PC-3 (cell line): ENCODE measurements at places on chromosomes 5 and 9. TPM values are rescaled to one million over a fixed set of nuclear protein-coding genes. Genes with fewer than 3 reads are reported as not detected.

Gene ENTREP1
- 0.36 and 0.46 TPM in 2 replicates for total RNA-seq

Gene OGN
- total RNA-seq, result not detected in 2 replicates

Gene ROR2
- 0.23 TPM in 1 of 2 replicates, not detected in the other for total RNA-seq

Gene NSA2
- 51.5 and 55.8 TPM in 2 replicates for total RNA-seq

- H3K4me1 ChIP-seq, result no peaks in the 10 kb centered on the region
- H3K27ac ChIP-seq, result no peak overlapping the region
- no peaks in the 10 kb centered on the region for H3K27me3 ChIP-seq
- no peaks in the 10 kb centered on the region for H3K36me3 ChIP-seq
- H3K4me3 ChIP-seq, result no peak overlapping the region
These were observed 42.0 kb downstream of the EPB41L4B start for GRCh38 chr9:109278848-109279247.

DNA sequence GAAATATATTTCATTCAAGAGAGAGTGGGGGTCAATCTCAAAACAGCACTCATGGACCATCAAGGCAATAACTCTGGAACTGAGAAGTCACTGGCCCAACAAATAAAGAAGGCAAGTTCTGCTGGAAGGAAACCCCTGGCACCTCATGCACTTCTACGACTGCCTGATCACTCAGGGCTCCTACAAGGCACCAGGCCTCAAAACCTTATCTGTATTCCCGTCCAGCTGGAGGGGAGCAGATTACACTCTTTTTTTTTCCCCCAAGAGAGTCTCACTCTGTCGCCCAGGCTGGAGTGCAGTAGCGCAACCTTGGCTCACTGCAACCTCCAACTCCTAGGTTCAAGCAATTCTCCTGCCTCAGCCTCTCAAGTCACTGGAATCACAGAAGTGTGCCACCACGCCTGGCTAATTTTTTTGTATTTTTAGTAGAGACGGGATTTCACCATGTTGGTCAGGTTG lies 49.9 kb downstream of the P4HA2 start:
- no peaks in the 10 kb centered on the region for H3K27me3 ChIP-seq
- H3K4me3 ChIP-seq, result no peak overlapping the region
- 0 out of 2 replicates have a peak, but pooled peaks cover 4% of the 10 kb centered on the region for H3K4me1 ChIP-seq
- H3K27ac ChIP-seq, result no peak overlapping the region

DNA sequence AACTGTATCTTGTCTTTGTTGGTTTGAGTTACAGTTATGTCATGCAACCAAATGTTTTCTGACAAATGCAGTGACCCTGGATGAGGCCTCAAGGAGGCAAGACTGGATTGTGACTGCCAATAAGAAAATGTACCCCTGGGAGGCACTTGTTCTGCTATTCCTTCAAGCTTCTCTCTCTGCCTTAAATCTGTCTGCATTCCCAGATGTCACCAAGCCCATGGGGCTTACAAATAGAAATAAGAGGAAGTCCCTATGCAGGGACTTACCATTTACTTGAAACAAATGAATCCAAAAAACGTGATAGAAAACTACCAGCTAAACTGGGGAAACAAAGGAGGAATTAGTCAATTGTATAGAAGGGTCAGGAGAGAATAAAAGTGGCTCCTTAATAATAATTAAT lies 8.2 kb upstream of the PARP8 start:
- H3K4me1 ChIP-seq, result no peaks in the 10 kb centered on the region
- H3K36me3 ChIP-seq, result no peaks in the 10 kb centered on the region
- H3K27me3 ChIP-seq, result no peaks in the 10 kb centered on the region
- no peak for DNase-seq
- no peak overlapping the region for H3K27ac ChIP-seq
- no peak overlapping the region for H3K4me3 ChIP-seq

DNA sequence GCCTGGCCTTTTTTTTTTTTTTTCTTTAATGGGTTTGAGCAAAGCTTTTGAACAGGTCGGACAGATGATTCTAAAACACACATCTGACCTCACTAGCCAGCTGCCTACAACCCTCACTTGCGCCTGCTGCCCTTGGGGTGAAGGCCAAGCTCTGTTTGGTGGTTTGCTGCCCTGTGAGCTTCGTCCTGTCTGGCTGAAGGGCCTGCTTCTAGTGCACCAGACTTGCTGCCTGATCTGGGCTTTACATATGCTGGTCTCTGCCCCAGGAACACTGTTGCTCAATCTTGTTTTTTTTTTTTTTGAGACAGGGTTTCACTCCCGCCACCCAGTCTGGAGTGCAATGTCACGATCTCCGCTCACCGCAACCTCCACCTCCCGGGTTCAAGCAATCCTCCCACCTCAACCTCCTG lies 16.4 kb upstream of the DOLPP1 start:
- peaks cover 4% of the 10 kb centered on the region for H3K4me1 ChIP-seq
- no peak overlapping the region for H3K27ac ChIP-seq
- no peaks in the 10 kb centered on the region for H3K36me3 ChIP-seq
- DNase-seq, result no peak

GRCh38 chr5:145499483-145499882 lies 335.7 kb downstream of the PRELID2 start:
- no peaks in the 10 kb centered on the region for H3K27me3 ChIP-seq
- H3K36me3 ChIP-seq, result no peaks in the 10 kb centered on the region
- no peak for DNase-seq
- no peak overlapping the region for H3K27ac ChIP-seq
- no peak overlapping the region for H3K4me3 ChIP-seq

DNA sequence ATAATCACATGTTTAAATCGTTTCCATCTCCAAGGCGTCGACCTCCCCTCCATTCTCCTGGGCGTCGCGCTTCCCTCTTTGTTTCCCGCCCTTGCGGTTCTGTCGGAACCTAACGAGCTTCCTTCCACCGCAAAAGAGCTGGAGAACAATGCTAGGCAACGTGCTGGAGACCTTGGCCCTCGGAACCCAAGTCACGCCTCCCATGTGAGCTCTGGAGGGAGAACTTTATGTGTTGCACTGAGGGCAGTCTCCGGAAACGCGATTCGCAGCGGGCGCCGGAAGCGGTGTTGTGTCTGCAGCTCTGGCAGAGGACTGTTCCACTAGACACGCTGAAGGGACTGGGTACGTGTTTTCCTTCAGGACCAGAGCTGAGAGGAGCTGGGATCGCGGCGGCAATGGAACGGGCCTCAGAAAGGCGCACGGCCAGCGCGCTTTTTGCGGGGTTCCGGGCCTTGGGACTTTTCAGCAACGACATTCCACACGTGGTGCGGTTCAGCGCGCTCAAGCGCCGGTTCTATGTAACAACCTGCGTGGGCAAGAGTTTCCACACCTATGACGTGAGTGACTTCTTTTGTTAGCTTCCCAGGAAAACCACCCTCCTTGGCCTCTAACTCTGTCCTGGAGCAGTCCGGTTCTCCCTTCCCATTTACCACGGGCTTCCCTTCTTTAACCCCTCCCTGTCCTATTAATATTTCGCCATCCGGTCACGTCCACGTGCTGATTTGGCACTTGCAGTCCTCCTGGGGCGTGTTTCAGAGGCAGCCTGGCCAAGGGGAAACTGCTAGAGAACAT lies at the start of gene WDR36:
TSS of gene WDR36 (plus strand) at position 287 of the 792 bp plus-strand sequence. CDS start at position 396, 109 bp downstream.
- H3K4me1 ChIP-seq, result peaks cover 16% of the 10 kb centered on the region
- no peaks in the 10 kb centered on the region for H3K27me3 ChIP-seq
- peak; percentile 93 for DNase-seq
- H3K27ac ChIP-seq, result peak within 1 kb of the TSS; percentile 65
- H3K36me3 ChIP-seq, result peaks cover 22% of the 10 kb centered on the region; the same call in 1 of the 2 replicates

DNA sequence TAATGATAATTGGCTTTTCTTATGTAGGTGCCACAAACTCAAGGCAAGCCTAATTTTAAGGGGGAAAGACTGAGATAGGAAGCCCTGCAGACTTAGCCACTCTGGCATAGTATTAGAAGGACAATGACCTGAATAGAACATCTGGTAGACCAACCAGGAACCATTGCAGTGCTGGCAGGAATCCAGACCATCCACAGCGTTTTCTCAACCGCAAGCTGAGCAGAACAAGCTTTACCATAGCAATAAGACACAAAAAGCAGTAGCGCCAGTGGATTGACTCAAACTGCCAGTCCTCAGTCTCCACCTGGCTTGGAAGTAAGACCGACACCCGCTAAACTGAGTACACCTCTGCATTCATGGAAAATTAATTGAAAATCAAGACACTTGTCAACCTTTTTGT lies 141.3 kb upstream of the LPAR1 start:
- no peaks in the 10 kb centered on the region for H3K27me3 ChIP-seq
- no peaks in the 10 kb centered on the region for H3K36me3 ChIP-seq
- no peak overlapping the region for H3K4me3 ChIP-seq

DNA sequence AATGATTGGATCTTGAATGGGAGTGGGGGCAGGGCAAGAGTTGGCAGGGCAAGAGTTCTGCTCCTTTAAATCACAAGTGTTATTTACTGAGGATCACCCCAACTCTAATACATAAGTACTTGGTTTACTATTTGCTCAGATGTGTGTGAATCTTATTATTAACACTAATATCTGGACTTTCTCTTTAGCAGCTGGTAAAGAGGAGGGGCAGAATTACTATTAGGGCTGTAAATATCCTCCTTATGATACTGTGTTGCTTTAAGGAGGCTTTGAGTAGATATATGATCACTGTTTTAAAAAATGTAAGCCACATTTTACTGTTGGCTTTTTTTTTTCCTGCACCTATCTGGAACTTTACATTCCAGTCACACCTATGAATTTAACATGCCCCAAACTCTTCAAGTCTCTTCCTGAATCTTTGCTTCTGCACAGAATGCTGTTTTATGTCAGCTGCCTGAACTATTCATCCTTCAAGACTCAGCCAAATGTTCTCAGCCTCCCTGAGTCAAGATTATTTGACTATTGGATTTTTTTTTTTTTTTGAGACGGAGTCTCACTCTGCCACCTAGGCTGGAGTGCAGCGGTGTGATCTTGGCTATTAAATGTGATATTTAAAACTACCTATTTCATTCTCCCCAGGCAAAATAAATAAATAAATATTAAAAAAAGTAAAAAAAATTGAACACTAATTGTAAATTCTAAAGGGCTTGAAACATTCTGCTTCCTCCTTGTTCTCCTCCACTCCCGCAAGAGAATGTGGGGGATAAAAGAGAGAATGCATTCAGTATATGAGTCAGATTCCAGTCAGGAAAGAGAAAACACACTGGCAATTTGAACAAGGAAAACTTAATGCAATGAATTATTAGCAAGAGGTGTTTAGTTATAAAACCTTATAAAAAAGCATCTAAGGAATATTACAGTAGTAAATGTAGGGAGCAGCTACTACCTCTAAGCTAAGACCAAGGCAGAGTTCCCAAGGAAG lies 99.3 kb downstream of the FOCAD start:
- no peak overlapping the region for H3K4me3 ChIP-seq
- H3K4me1 ChIP-seq, result no peaks in the 10 kb centered on the region
- H3K27ac ChIP-seq, result no peak overlapping the region
- no peaks in the 10 kb centered on the region; the same call in 1 of the 2 replicates for H3K36me3 ChIP-seq
- DNase-seq, result no peak

DNA sequence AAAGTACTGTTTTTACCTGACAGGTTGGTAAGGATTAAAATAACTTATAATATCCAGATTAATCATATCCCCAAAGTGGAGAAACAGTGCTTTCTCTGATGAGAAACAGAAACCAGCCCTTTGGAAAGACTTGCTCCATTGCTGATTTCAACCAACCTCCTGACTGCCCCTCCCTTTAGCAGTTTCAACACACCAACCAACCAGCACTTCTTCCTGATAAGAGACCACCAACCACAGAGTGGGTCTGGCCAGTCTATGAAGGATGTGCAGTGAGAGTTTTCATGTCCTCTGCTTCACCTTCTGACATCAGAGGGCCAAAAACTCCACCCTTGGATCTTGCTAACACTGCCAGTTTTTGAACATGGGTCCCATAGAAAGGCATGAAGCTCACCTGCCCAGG lies 28.1 kb downstream of the RIGI start:
- H3K36me3 ChIP-seq, result peaks cover 8% of the 10 kb centered on the region
- H3K4me1 ChIP-seq, result peaks cover 26% of the 10 kb centered on the region
- DNase-seq, result no peak
- no peaks in the 10 kb centered on the region for H3K27me3 ChIP-seq
- no peak overlapping the region for H3K4me3 ChIP-seq

DNA sequence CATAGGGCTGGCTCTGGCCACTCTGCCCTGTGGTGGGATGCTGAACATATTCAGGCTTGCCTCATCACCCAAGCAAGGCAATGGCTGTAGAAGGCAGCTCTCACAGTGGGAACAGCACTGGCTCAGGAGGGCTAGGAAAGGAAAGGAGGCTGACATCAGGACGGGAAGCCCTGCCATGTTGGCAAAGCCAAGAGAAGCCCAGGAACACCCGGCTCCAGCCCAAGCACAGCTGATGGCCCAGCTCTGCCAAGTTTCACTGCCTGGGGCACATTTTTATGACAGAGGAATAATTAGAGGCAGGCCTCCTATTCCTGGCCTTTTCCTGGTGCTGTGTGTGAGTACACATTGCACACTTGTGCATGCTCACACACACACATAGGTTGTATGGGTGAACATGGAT lies 163.6 kb upstream of the SMIM23 start:
- H3K4me1 ChIP-seq, result no peaks in the 10 kb centered on the region
- H3K36me3 ChIP-seq, result no peaks in the 10 kb centered on the region
- DNase-seq, result no peak
- no peak overlapping the region for H3K27ac ChIP-seq
- H3K4me3 ChIP-seq, result no peak overlapping the region

GRCh38 chr5:31888564-31888963 lies 249.6 kb downstream of the PDZD2 start:
- no peaks in the 10 kb centered on the region for H3K36me3 ChIP-seq
- no peak overlapping the region for H3K4me3 ChIP-seq
- no peaks in the 10 kb centered on the region for H3K27me3 ChIP-seq
- no peak for DNase-seq
- H3K4me1 ChIP-seq, result no peaks in the 10 kb centered on the region

GRCh38 chr5:35182910-35183535 lies 47.3 kb downstream of the PRLR start:
- peaks cover 37% of the 10 kb centered on the region for H3K27me3 ChIP-seq
- no peaks in the 10 kb centered on the region; the same call in 1 of the 2 replicates for H3K36me3 ChIP-seq
- no peak overlapping the region for H3K4me3 ChIP-seq

- peaks cover 5% of the 10 kb centered on the region; the same call in 1 of the 2 replicates for H3K4me1 ChIP-seq
- no peaks in the 10 kb centered on the region for H3K27me3 ChIP-seq
- no peak overlapping the region for H3K27ac ChIP-seq
- H3K4me3 ChIP-seq, result no peak overlapping the region
- no peaks in the 10 kb centered on the region for H3K36me3 ChIP-seq
These were observed 54.5 kb upstream of the GARNL3 start for GRCh38 chr9:127209948-127210640.

GRCh38 chr9:15310107-15310850 lies 3.3 kb upstream of the TTC39B start:
- H3K36me3 ChIP-seq, result no peaks in the 10 kb centered on the region
- no peak for DNase-seq
- H3K4me3 ChIP-seq, result no peak overlapping the region
- H3K27me3 ChIP-seq, result no peaks in the 10 kb centered on the region

DNA sequence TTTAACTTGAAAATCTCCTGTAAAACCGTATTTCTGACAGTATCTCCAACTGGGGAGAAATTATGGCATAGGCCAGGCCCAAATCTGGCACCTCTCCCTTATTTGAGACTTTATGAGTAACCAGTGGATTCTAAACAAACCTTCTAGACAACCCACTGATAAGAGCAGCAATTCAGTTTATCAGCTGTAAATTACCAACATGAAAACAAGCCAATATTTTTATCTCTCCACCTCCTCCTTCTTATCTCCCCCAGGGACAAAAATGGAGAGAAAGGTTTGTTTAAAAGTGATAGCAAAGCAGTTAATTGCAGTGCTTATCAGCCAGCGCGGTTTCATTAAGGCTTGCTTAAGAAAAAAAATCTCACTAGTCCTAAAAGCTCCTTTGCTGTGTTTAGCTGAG lies 53.8 kb downstream of the KCNV2 start:
- DNase-seq, result no peak
- H3K4me1 ChIP-seq, result no peaks in the 10 kb centered on the region
- no peaks in the 10 kb centered on the region for H3K27me3 ChIP-seq
- H3K27ac ChIP-seq, result no peak overlapping the region
- no peak overlapping the region for H3K4me3 ChIP-seq

- no peak overlapping the region for H3K4me3 ChIP-seq
- H3K27me3 ChIP-seq, result 0 out of 2 replicates have a peak, but pooled peaks cover 2% of the 10 kb centered on the region
- no peak for DNase-seq
- peaks cover 6% of the 10 kb centered on the region for H3K4me1 ChIP-seq
These were observed 4.6 kb upstream of the NEURL1B start for GRCh38 chr5:172636279-172637050.
